ENCODE measurements at places on chromosomes 3 and 15. TPM values are rescaled to one million over a fixed set of nuclear protein-coding genes. Genes with fewer than 3 reads are reported as not detected.

MYRIP gene
- not detected for total RNA-seq

EFHB gene
- total RNA-seq, result 0.24 TPM

- peak overlapping the region; percentile 25 for H3K4me3 ChIP-seq
- H3K4me1 ChIP-seq, result peaks cover 84% of the 10 kb centered on the region
- H3K36me3 ChIP-seq, result peaks cover 3% of the 10 kb centered on the region
- no peak for DNase-seq
These were observed 65.1 kb upstream of the KLF13 start for GRCh38 chr15:31261266-31262142.

DNA sequence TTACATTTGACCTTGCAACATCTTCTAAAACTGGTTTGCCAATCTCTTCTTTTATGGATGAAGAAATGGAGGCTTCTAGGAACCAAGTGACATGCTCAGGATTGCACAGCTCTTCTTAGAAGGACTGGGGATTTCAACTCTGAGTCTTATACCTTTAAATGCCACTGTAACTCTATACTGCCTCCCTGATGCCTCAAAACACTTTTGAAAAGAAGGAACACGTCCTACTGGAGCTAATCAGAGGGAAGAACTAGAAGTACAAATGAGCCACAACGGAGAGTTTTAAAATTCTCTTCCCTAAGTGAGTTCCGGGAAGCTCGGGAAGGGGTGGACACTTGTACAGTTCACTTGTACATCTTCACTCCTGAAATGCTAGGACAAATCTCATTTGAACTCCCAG lies 949 bp upstream of the MITF start:
- peaks cover 50% of the 10 kb centered on the region for H3K27me3 ChIP-seq
- peak overlapping the region; percentile 57 for H3K4me3 ChIP-seq
- no peaks in the 10 kb centered on the region for H3K36me3 ChIP-seq
- H3K27ac ChIP-seq, result no peak overlapping the region
- peaks cover 9% of the 10 kb centered on the region for H3K4me1 ChIP-seq

DNA sequence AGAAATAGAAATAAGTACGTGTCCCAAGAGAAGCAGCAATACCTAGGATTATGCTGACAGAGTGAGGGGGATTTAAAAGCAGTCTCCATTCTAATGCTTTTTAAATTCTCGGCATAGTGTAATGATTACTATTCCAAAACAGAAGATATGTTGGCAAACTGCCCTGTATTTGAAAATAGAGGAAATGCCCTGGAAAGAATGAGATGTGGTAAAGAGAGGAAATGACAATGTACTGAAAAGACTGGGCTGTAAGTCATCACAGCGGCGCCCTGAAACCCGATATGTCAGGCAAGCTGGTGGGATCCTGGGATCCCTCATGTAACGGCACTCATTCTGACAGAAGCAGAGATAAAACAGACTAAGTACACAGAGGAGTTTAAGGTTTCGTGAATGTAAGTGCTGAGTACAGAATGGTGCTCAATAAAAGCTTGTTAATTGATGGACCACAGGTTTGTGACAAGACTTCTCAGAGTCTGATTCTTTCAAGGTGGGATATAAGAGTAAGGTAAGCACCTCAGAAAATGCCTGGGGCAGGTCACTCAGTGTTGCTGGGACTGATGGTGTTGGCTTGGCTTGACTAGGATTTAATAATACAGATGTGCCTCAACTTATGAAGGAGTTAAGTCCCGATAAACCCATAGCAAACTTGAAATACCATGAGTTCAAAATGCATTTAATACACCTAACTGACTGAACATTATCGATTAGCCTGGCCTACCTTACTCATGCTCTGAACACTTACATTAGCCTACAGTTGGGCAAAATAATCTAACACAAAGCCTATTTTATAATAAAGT lies 91.4 kb downstream of the NFKBIZ start:
- peaks cover 6% of the 10 kb centered on the region for H3K27me3 ChIP-seq
- no peak overlapping the region for H3K4me3 ChIP-seq
- H3K4me1 ChIP-seq, result peaks cover 39% of the 10 kb centered on the region
- DNase-seq, result no peak
- no peak overlapping the region for H3K27ac ChIP-seq
